ENCODE measurements at places on chromosomes 5 and 9. TPM values are rescaled to one million over a fixed set of nuclear protein-coding genes. Genes with fewer than 3 reads are reported as not detected.

DNA sequence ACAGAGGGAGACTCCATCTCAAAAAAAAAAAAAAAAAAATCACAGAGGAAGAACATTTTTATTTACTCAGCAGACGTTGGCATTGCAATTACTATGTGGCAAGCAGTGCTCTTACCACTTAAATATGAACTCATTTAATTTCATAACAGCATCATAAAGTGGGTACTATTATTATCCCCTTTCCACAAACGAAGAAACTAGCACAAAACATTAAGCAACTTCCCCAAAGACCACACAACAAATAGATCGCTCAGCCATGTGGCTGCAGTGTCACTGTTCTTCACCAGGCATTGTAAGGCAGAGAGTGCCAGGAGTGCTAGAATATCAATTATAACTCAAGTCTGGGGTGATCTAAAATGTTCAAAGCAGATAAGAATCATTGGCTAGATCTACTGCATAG lies 69.8 kb upstream of the PLPP6 start:
- no peak for DNase-seq

DNA sequence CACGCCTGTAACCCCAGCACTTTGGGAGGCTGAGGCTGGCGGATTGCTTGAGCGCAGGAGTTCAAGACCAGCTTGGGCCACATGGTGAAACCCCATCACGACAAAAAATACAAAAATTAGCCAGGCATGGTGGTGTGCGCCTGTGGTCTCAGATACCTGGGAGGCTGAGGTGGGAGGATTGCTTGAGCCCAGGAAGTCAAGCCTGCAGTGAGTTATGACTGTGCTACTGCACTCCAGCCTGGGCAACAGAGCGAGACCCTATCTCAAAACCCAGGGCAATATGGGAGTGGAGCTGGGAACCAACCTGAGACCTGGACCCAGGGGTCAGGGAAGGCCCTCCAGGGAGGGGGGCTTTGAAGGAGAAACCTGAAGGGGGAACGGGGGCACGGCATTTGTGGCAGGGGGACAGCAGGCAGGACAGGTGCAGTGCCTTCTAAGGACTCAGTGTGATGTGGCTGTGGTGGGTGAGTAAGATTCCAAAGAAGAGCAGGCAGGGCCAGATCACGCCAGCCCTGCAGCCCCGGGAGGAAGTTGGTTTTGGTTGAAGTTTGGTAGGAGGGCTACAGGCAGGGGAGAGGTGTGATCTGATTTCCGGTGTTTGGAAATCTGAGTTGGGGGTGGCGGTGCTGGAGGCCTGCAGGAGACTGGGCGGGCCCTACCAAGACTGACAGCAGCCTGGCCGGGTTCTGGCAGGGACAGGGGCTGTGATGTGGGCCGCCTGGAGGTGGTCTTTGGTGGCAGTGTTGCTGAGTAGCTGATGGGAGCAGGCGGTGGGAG lies 46.2 kb downstream of the NTNG2 start:
- no peak for DNase-seq

PCDHB4 gene
- total RNA-seq, result 1.6 TPM

- no peak for DNase-seq
Observed at GRCh38 chr5:61263072-61263471, 69.0 kb upstream of the ZSWIM6 start.

- DNase-seq, result no peak
Observed at GRCh38 chr9:83960991-83961390, 19.0 kb downstream of the HNRNPK start.

CAMLG gene
- total RNA-seq, result 29.6 TPM

- DNase-seq, result no peak
Observed at GRCh38 chr5:32304622-32305021, 8.1 kb downstream of the MTMR12 start.

Measured in skin of body (tissue), 3 donors.